Vagina (tissue), 2 donors: ENCODE measurements at places on chromosomes 6 and 20. TPM values are rescaled to one million over a fixed set of nuclear protein-coding genes. Genes with fewer than 3 reads are reported as not detected.

DNA sequence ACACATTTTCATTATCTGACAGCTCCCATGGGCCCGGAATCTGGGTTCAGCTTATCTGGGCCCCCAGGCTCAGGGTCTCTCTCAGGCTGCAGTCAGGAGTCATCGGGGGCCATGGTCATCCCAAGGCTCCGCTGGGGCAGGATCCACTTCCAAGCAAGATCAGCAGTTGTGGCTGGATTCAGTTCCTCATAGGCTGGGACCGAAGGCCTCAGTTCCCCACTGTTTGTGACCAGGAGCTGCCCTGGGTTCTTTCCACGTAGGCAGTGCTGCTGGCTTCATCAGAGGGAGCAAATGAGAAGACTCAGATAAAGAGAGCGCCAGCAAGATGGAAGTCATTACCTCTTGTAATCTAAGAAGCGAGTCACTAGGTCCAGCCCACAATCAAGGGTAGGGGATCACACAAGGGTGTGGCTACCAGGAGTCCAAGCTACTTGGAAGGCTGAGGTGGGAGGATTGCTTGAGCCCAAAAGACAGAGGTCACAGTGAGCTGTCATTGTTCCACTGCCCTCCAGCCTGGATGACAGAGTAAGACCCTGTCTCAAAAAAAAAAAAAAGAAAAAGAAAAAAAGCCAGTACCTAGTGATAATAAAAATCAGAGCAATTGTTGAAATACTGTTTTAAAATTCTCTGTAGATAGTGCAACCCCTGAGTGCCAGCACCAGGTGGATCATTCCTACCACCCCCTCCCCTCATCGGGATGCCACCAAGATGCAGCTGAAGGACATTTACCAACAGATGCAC, 162.7 kb downstream of the NFATC2 start:
- DNase-seq, result no peak

LPA gene
- 0.49 TPM for total RNA-seq

MYT1 gene
- not detected for total RNA-seq

COL11A2 gene
- total RNA-seq, result 0.25 TPM

ABHD16B gene
- not detected for total RNA-seq

DNA sequence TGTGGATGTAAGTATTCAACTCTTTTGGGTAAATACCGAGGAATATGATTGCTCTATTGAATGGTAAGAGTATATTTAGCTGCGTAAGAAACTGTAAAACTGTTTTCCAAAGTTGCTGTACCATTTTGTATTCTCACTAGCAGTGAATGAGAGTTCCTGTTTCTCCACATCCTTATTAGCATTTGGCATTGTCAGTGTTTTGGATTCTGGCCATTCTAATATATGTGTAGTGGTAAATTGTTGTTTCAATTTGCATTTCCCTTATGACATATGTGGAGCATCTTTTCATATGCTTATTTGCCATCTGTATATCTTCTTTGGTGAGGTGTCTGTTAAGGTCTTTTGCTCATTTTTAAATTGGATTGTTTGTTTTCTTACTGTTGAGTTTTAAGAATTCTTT, 29.3 kb upstream of the KAT14 start:
- DNase-seq, result no peak

SLC44A4 gene
- total RNA-seq, result 5.9 TPM

GRCh38 chr6:116876635-116877611, at the start of gene RFX6:
Gene RFX6, plus strand, starts transcription at chr6:116877242. Its CDS starts 34 bp downstream, at chr6:116877276.
- no peak for DNase-seq

TMEM74B gene
- total RNA-seq, result 4.2 TPM

NHSL1 gene
- total RNA-seq, result 23.1 TPM

GRCh38 chr20:50283922-50284810, 93.5 kb downstream of the CEBPB start:
- no peak for DNase-seq

- no peak for DNase-seq
Observed at GRCh38 chr20:32823737-32824588, 4.2 kb downstream of the MAPRE1 start.

- no peak for DNase-seq
Observed at GRCh38 chr6:131936156-131936555, 15.0 kb downstream of the CCN2 start.

ASCC3 gene
- 44.7 TPM for total RNA-seq

- DNase-seq, result no peak
Observed at GRCh38 chr6:90643381-90643780, 56.5 kb upstream of the MAP3K7 start.

- no peak for DNase-seq
Observed at GRCh38 chr6:153117986-153118879, 12.8 kb downstream of the RGS17 start.

GPLD1 gene
- total RNA-seq, result 15.7 TPM

CEP43 gene
- 9.1 TPM for total RNA-seq

GRCh38 chr20:34831936-34832335, 6.5 kb upstream of the NCOA6 start:
- no peak for DNase-seq

GRCh38 chr6:112199001-112199403, 55.4 kb downstream of the LAMA4 start:
- no peak for DNase-seq

PAK5 gene
- total RNA-seq, result 0.25 TPM
